ENCODE measurements at places on chromosomes 12 and 14.

DNA sequence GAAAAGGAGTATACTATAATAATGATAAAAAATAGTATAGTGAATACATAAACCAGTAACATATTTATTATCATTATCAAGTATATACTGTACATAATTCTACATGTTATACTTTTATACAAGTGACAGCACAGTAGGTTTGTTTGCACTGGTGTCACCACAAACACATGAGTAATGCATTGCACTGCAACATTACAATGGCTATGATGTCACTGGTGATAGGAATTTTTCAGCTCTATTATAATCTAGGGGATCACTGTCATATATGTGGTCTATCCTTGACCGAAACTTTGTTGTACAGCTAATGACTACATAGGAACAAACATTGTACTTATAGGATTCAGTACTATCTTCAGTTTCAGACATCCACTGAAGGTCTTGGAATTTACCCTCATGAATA, 165.8 kb upstream of the SYT1 start:
- no peak for DNase-seq

GRCh38 chr12:8028267-8028666, 4.2 kb upstream of the FOXJ2 start:
- DNase-seq, result no peak

DNA sequence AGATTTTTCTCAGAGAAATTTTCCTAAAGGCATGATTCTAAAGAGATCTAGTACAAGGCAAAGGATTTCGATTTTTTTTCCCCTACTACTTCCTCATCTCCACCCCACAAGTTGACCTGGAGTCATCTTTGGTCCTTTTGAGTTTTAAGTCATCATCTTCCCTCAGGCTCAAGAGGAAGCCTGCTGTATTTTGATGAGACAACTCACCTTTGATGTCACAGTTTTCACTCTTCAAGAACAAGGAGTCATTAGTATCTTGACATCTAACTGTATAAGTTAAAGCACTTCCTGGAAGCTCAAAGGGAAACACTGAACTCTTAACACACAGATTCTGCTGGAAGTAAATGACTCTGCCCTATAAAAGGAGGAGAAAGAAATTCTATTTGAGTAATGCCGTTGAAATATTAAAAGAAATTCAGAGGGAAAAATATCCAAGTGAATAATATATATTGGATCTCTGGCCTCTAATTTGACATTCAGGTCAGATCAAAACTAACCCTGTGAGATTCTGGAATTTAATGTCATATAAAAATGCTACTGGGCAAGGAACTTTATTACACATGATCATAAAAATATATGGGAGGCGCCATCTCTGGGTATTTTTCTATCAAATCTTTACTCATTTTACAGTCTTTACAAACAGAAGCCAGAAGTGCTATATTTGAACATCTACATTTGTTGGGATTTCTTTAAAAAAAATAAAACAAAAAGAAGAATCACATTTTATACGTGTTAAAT, 435.0 kb downstream of the NRXN3 start:
- DNase-seq, result no peak

DNA sequence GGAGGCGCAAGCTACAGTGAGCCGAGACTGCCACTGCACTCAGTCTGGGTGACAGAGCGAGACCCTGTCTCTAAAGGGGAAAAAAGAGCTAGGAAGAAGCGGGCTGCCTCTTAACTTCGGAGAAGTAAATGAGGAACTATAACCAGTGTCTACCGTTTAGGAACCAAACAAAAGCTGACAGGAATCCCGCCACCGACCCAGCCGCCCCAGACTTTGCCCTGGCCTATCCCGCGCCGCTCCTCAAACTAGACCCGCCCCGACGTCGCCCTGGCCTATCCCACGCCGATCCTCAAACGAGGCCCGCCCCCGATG, 568 bp upstream of the SIVA1 start:
- no peak for DNase-seq

- DNase-seq, result no peak
Measured at GRCh38 chr14:72793156-72793939, 100.6 kb downstream of the DPF3 start.

GRCh38 chr12:74890237-74890599, 319.4 kb downstream of the KCNC2 start:
- DNase-seq, result no peak

DNA sequence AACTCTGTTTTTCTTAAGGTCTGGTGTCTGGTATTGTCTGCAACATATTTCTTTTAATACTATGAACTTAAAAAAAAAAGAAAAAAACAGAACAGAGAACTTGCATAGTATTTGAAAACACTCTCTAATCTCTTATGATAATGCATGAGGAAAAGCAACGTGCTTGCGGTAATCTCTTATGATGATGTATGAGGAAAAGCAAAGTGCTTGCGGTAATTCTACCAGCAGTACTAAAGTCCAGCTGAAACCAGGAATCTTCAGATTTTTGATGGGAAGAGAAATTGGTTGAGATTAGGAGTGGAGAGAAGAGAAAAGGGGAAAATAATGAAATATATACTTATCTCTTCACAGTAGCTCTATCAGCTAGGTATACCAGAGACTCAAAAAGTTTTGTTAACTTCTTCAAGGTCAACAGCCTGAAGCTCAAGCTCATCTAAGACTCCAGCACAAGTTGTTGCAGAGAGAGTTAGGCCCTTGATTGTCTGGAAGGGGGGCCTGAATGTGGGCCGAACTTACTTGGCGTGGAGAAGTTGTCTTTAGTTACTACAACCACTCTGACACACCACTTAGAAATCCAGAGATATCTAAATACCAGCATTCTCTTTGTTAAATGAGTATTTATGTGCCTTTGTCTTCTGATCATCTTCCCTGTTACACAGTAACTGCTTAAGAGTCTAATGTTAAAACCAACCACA, 240.4 kb downstream of the PRKD1 start:
- DNase-seq, result no peak

GRCh38 chr12:128753438-128753837, 70.3 kb downstream of the SLC15A4 start:
- no peak for DNase-seq

GRCh38 chr12:2876431-2877046, 435 bp downstream of the FOXM1 start:
- DNase-seq, result no peak

DNA sequence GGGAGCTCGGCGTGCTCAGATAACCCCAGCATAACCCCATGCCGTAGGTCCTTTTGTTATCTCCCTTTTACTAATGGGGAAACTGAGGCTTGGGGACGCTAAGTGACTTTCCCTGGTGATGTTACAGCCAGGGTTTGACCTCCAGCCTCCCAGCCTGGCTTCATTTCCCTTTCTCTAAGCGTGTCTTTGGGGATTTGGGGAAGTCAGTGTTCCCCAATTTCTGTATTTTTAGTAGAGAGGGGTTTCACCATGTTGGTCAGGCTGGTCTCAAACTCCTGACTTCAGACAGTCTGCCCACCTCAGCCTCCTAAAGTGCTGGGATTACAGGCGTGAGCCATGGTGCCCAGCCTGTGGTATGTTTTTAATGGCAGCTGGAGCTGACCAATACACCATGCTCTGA, 85.4 kb downstream of the PHETA1 start:
- no peak for DNase-seq

- no peak for DNase-seq
Measured at GRCh38 chr12:117533687-117534086, 172.3 kb upstream of the NOS1 start.

DNA sequence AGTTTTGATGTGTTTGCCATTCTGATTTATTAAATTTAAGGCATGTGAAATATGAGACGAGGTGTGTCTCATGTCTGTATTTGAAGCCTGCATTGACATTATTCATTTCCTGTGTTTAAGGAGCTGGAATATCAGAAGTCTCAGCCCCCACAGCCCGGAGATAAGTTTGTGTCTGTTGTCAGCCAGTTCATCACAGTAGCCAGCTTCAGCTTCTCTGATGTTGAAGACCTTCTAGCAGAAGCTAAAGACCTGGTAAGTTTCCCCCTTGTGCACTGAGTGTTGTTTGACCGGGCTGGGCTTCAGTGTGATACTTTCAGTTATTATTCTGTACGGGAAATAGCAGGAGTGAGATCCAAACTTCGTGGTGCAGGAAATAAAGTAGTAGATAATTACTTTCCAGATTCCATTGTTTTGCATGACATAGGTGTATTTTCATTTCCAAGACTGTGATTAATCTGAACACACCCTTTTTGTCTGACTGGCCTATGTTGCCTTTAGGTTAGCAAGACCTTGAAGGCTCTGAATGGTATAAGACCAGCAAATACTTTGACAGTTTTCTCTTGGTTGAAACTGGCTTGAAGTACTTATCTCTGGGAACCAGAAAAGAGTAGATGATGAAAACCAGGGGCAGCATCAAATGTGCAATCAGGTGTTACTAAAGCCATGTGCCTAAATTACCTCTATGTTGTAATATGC, 101.5 kb downstream of the GPR135 start:
- DNase-seq, result no peak

DNA sequence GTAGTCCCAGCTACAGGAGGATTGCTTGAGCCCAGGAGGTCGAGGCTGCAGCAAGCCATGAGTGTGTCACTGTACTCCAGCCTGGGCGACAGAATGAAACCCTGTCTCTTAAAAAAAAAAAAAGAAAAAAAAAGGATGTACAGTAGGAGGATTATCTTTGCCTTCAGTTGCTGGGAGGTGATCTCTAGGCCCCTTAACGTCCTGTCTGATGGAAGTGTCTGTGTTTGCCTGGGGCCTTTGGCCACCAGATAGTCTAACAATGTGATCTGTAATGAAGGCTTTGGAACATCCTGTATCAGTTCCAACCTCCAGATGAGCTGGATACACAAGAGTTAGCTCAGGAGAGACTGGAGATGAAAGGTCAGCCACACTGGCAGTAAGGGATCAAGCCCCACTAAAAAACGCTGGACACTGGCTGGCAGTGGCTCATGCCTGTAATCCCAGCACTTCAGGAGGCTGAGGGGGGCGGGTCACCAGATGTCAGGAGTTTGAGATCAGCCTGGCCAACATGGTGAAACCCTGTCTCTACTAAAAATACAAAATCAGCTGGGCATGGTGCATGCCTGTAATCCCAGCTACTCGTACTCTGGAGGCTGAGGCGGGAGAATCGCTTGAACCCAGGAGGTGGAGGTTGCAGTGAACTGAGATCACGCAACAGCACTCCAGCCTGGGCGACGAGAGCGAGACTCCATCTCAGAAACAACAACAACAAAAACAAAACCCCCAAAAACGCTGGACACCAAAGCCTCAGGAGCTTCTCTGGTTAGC, 19.0 kb upstream of the HNF1A start:
- no peak for DNase-seq

DNA sequence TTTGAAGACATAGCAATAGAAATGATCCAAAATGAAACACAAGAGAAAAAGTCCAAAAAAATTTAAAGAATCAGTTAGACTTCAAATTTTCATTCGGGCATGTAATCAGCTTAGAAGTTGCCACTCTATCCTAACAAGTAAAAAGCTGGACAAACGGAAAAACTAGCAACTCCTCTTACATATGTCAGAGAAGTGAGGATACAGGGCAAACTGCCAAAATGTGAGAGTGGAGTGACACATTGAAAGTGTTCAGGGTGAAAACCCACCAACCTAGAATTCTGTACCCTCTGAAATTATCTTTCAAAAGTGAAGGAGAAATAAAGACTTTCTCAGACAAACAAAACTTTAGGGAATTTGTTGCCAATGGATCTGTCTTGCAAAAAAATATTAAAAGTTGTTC, 42.0 kb upstream of the CHPT1 start:
- DNase-seq, result no peak

DNA sequence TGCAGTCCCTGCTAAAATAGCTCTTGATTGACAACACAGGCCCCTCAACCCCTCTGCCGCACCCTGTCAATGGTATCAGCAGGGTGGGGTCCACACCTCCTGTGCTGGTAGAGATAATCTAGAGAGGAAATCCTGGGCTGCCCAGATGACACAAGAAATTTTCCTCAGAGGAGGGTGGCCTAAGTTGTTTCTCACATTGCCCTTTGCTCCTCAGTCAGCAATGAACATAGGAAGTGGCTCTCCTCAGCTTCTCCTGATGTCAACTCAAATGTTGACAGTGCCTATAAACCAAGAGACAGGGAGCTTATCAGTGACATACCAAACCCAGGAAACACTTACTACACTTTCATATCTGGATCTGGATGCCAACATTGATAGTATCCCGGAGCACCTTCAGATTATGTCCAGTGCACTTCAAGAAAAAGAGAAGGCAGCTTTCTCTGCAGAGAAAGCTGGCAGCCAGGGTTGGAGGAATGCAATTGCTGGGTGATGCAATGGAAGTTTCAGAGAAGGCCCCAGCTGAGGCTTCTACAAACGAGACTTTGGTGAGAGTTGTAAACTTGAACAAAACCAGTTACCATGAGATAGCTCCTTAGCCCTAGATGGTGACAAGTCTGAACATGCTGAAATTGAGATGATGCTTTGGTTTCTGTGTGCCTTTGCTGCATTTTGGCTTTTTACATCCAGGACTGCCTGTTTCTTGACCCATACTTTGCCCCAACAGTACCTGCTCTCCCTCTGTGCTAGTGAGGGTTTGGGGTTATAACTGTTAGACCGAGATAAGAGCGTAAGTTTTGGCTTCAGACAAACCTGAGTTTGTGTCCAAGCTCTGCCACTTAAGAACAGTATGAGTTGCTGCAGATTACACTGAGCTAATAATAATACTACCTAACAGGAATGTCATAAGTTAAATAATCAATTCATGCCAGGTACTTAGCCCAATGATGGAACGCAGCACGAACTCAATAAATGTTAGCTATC, 183.5 kb downstream of the NUAK1 start:
- no peak for DNase-seq

GRCh38 chr12:67813456-67813904, 164.9 kb downstream of the DYRK2 start:
- DNase-seq, result no peak

DNA sequence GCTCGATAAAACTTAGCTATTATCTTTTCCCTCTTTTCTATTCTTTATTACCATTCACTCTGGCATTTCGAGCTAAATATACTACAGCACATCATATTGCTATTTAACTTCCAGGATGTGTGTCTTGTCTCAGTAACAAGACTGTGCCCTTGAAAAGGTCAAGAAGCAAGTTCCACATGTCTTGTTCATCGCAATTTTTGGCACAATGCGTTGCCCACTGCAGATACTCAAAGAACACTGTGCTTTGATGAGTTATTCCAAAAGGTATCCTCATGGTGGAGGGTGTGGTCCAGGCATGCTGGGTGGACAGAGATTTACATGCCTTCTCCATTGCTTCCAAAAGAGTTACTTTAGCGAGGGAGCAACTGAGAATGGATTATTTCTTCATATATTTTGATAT, 6.6 kb downstream of the E2F7 start:
- DNase-seq, result no peak

GRCh38 chr12:120818416-120818815, 85.7 kb downstream of the SPPL3 start:
- no peak for DNase-seq

DNA sequence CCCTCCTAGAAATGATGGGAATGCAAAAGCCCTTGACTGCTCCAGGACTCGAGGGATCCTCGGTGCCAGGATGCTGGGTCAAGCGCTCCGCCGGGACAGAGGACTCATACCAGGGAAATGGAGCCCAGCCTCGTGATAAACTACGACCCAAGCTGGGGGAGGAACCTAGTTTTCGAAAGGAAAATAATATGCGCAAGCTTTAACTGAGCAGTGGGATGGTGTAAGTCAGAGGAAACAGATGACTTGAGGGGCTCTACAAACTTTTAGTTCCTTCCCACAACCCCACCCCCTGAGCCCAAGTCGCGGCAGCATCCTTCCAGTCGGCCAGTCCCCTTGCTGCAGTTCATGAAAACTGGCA, 654 bp upstream of the SUPT16H start:
- no peak for DNase-seq
